ENCODE measurements at places on chromosomes 11 and 22. TPM values are rescaled to one million over a fixed set of nuclear protein-coding genes. Genes with fewer than 3 reads are reported as not detected.

The SLC22A9 gene
- total RNA-seq, result not detected

The CYP2D6 gene
- 1.3 TPM for total RNA-seq

DNA sequence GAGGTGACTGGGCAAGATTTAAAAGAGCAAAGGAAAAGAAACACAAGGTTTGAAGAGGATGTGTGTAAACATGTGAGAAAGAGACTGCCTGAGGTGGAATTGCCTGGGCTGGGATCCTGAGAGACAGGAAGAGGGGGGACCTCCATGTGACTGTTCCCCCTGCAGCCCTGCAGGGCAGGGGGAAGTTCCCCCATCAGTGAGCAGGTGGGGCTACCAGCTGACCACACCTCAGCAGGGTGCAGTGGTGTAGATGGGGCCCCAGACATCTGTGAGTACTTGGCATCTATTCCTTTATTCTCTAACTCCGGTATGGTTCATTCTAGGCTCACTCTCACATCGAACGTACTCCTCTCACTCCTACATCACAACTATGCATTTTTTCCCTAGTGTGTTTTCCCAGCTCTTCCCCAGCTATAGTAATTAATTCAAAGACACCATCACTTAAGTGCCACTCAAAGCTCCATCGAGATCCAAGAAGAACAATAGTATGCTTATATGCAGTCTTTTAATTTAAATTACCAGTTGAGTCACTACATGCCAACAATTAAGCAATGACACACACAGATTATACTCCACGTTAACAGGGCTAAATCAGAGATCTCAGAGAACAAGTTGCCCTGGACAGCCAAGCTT, 42.7 kb downstream of the LGR4 start:
- no peak for DNase-seq

The DMC1 gene
- 0.49 TPM for total RNA-seq

The MMP27 gene
- total RNA-seq, result 1.7 TPM

The PLAAT3 gene
- 9.8 TPM for total RNA-seq

- no peak for DNase-seq
Measured at GRCh38 chr11:26556582-26556981, 15.5 kb downstream of the MUC15 start.

- DNase-seq, result no peak
Measured at GRCh38 chr11:129881570-129882170, 13.7 kb downstream of the NFRKB start.

DNA sequence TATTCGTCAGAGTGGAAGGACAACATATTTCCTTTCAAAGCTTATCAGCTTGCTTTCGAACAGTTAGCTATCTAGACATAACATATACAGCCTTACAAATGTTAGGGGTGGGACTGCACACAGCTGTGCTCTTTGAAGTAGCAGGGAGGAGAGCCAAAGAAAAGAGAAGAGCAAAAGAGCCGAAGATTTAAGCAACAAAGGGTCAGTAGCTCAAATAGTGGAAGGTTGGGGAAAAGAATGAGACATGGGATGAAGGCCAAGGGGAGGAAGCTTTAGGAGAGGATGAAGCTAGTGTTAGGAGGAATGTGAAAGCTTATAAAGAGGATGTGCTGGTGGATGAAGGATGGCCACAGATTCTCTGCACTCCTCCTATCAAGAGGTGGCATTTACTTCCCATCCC, 31.8 kb upstream of the IGSF22 start:
- DNase-seq, result no peak

- DNase-seq, result no peak
Measured at GRCh38 chr11:10927538-10927937, 69.7 kb upstream of the ZBED5 start.

DNA sequence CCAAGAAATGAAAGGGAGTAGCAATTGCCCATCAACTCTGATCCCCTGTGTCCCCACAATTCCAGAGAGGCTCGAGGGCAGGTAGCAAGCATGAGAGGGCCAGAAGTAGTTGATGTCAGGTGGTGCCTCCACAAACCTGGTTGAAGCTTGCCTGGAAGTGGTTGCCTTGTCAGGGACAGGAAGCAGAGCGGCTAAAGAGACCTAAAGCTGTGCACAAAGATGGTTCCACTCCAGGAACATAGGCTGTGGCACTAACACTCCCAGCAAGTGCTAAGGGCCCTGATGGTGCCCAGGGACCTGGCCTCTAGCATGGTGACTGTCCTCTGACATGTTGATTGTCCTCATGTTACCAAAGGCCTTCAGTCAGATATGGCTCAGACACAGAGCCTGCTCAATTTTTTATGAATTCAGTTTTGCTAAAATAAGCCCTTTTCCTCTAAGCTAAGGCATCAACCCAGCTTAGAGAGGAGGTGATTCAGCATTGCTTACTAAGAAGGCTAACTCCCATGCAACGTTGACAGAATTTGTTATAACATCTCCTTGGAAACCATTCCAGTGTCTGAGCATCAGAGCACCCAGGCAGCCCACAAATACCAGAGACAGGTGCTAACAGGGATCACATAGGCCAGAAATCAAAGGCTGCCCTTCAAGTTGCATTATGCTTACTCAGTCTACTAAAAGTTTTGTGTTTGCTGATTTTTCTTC, 196.3 kb upstream of the ARHGAP20 start:
- no peak for DNase-seq

The APOA5 gene
- total RNA-seq, result not detected

- no peak for DNase-seq
Measured at GRCh38 chr11:101949680-101950220, 33.4 kb upstream of the ANGPTL5 start.

The KRTAP5-10 gene
- not detected for total RNA-seq

The PATE3 gene
- not detected for total RNA-seq

The KDELR3 gene
- total RNA-seq, result 0.80 TPM

DNA sequence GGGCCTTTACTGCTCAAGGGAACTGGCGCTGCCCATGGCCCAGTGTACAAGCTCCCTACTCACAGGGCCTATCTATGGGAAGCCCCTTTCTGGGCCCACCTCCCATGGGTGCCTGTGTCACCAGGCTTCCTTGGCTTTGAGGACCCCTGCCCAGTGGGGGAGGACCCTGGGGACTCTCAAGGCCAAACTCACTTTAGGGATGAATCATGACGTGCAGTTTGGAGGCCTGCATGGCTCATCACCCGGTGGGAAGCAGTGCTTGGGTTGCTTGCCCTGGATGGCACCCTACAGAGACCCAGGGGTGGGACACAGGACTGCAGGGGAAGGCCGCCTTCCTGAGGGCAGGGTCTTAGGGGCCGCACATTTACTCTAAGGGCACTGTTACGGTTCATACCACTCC, 16.5 kb downstream of the KCTD21 start:
- DNase-seq, result no peak

DNA sequence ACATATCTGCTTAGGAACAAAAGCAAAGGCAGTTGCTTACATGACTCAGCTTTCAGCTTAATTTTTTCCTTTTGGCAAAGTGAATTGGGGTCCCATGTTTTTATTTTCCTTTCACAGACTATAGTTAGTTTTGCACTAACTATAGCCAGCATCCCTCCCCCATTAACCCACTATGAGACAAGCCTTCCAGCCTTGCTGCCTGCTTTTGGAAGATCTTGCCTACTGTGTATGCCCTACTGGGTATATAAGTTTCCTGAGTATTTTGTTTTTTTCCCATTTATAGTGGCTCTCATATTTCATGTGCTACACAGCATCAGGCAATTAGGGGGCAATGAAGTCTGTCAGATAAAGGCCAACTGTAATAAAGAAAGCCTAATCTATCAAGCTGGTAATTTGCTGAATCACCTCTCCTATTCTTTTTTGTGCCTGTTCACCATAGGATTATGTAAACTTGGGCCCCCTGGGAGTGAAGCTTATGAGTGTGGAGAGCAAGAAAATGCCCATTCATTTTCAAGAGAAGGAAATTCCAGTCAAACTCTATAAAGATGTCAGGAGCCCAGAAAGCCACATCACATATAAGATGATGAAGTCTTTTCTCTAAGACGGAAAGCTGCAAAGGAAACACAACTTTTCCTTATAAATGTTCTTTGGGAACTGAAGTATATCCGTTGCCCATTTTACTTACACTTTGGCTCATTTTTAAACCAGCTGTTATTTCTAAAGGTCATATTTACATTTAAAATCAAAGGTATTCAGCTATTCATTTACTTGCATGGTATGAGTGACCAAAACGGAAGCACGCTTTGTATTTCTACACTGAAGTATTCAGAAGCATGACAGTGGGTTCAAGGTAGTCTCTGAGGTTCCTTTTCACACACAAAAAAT, 64.0 kb downstream of the CCDC83 start:
- no peak for DNase-seq

DNA sequence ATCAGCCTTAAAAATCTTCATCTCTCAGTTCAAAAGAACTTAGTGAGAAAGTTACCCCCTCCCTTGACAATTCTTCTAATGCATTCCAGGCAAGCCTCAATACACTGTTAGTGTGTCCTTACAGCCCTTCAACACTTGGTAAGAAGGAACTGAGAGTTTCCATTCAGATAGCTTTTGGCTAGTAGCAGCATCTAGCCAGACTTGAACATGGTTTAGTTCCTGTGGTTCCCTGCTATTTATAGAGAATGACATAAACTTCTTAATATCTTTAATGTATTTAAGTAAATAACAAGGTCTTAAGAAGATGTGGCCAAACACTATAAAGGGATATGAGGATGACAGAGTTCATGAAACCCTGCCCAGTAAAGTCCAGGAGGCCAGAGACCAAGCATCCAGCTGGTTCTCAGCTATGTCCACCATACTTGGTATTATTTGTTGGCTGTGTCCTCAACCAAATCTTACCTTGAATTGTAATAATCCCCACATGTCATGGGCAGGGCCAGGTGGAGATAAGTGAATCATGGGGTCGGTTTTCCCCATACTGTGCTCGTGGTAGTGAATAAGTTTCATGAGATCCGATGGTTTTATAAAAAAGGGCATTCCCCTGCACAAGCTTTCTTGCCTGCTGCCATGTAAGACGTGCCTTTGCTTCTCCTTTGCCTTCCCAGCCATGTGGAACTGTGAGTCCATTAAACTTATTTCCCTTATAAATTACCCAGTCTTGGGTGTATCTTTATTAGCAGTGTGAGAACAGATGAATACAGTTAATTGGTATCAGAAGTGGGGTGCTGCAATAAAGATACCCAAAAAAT, 132.4 kb downstream of the LARGE1 start:
- DNase-seq, result no peak

The OR52B4 gene
- not detected for total RNA-seq

The PDGFB gene
- total RNA-seq, result 13.1 TPM

GRCh38 chr11:31772412-31772811, 38.7 kb downstream of the PAX6 start:
- no peak for DNase-seq

The BTG4 gene
- total RNA-seq, result not detected

DNA sequence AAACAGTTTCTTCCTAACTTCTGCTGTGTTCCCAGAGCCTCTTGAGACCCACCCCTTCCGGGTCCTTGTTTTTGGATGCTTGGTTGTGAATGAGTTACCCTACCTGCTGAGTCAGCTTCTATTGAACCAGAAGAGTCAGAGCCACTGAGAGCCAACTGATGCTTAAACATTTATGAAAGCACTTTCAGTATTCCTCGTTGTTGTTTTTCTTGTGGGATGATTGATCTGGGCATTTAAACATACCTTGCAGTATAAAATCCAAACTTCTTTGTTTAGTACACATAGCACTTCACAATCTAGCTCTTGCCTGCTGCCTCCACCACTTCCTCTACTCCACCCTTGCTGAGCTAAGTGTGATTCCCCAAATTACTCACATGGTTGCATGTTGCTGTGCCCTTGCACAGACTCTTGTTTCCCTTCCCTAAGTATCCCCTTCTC, 5.5 kb downstream of the PRSS23 start:
- no peak for DNase-seq

DNA sequence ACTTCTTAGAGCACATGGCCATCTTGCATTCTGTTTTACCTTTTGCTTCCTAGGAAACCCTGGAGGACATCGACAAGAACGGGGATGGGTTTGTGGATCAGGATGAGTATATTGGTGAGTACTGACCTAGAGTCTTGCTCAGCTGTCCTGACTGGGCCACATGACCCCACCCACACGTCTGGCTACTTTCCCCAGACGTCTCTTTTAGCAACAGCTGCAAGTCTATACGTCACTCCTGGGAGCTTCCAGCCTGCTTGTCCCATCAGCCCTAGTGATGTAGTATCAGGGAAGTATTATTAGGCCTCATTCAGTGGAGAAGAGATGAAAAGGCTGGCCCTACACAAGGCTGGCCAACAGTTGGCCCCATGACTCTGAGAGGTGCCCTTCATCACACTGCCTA, 9.6 kb downstream of the RCN1 start:
- no peak for DNase-seq

DNA sequence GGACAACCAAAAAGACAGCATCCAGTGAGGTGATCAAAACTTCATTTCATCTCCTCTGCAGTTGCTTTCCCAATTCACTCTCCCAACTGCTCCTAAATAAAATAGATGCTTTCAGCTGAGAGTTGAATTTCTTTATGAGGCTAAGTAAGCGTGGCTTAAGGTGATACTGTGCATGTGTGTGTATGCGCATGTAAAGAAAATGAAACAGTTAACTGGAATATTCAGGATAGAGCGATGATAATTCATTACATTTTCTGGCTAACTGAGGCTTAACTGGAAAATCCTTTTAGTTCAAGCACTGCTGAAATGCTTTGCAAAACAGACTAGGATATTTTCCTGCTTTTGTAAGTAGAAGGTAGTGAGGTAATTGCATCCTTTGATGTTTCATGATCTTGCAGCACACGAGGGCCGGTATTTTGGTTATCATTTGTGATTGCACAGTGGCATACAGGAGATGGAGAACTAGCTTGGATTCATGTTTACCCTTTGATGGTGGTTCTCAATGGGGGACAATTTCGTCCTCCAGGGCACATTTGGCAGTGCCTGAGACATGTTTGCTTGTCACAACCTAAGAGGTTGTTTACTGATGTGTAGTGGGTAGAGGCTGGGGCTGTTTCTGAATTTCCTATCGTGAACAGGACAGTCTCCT, 71.2 kb downstream of the ZBTB16 start:
- DNase-seq, result no peak

All from lower leg skin (tissue), 4 donors.